Stimulated activated CD4-positive, alpha-beta T cell treated with anti-CD3 and anti-CD28 coated beads, Interleukin-2, amount 100 ng/mL, for 48 hours (primary cell): ENCODE measurements at places on chromosomes 4 and X.
A peak's percentile ranks its signal among the peaks of the same experiment; 100 is the strongest.

DNA sequence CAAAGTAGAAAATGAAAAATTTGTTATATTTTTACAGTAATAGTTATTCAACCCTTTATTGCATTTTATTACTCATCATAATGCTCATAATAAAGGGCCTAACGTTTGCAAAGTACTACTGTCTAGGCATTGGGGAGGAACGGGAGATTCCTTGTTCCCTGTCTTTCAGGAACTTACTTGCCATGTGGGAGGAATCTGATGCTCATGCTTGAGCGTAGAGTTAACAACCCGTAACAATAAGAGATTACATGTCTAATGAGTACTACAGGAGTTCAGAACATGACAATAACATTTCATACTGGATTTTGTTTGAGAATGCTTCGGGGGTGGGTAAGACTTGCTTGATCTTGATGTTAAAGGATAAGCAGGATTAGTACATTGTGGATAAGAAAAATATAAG lies 2.9 kb downstream of the CCSER1 start:
- no peak for DNase-seq

DNA sequence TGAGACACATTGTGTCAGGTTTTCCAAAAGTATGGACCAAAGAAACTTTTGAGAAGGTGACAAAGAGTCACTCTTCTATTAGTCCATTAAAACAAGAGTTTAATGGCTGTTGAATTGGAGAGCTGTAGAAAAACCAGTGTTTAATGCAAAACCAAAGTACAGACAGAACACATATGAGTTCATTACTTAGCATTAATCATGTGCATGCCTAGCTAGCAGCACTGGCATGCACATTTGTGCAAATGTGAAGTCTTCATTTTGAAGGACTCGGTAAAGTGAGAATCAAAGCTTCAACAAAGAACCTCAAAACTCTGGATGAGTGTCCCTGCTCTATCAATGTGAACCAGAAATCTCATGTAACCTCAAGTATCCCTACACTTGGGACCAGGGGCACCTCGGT lies 256.3 kb upstream of the PPARGC1A start:
- DNase-seq, result no peak

DNA sequence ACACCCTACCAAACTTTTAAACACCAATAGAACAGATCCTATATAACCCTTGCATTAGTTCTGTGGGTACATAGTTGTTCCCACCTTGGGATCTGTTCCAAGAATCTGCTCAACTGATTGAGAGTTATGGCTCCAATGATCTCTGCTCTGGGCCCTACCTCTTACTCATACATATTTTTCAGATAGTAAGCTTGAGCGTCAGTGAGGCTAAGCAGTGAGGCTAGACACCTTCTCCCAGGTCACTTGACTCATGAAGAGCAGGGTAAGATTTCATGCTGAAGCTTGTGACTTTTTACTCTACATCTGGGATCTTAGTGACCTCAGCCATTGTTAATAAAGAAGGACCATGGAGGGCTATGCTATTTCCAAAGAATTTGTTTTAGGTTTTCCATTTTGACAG lies 23.1 kb upstream of the TNIP3 start:
- no peak for DNase-seq

- no peak for DNase-seq
These were observed 99.6 kb downstream of the CEP135 start for GRCh38 chr4:56048383-56048701.

DNA sequence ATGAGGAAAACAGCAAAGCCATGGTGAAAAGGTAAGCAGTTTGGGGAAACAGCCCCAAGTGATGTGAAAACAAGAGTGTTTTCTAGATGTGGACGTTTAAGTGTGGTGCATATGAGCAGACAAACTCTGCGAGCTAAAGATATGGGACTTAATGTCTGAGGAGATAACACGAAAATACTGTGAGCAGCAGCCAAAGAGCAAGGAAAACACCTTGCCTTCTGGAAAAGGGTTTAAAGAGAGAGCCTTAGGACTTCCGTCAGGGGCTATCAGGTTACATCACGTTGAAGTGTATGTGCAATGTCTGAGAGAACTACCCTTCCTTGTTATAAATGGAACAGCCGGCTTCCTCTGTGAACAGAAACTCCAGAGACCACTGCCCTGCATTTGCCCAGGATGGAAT lies 54.2 kb downstream of the LEF1 start:
- DNase-seq, result no peak

DNA sequence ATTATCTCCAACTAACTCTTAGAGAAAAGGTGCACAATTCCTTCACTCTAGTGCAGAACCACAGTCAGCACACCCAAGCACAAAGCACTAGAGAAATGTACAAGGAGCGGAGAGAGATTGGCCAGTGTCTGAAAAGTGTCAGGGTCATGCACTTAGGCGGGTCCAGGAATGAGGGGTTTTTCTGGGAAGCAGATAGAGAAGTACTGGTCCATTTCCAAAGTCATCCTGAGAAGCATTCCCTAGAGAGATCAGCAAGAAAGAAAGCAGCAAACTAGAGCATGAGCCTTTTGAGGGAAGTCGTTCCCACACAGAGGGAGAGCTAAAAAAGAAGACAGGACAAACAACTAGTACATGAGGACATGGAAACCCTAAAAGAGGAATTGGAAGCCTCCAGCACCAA lies 168.1 kb upstream of the MAP3K15 start:
- no peak for DNase-seq

GRCh38 chr4:127648061-127648460 lies 15.3 kb downstream of the INTU start:
- DNase-seq, result no peak

DNA sequence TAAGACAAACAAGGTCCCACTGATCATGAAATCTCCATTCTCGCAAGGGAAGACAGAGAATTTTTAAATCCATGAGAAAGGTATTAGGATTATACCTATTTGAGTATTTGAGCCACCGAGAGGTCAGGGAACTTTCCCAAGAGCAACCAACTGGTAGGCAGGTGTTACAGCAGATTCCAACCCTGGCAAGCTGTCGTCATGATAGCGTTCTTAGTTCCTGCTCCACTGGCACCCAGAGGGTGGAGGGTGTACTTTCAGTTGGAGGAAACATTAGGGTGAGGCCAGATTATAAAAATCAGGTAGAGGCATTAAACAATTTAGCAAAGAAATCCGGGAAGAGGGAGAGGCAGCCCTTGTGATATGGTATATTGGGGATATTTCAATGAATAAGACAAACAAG lies 23.3 kb downstream of the COQ2 start:
- DNase-seq, result no peak

- no peak for DNase-seq
These were observed 407.0 kb downstream of the KLHL4 start for GRCh38 chrX:87924619-87925018.

- DNase-seq, result no peak
These were observed 4.7 kb downstream of the FAM149A start for GRCh38 chr4:186109245-186109644.

- no peak for DNase-seq
These were observed 25.6 kb upstream of the MSANTD1 start for GRCh38 chr4:3223346-3223745.

GRCh38 chr4:123452616-123453015 lies 56.0 kb downstream of the SPRY1 start:
- DNase-seq, result no peak

DNA sequence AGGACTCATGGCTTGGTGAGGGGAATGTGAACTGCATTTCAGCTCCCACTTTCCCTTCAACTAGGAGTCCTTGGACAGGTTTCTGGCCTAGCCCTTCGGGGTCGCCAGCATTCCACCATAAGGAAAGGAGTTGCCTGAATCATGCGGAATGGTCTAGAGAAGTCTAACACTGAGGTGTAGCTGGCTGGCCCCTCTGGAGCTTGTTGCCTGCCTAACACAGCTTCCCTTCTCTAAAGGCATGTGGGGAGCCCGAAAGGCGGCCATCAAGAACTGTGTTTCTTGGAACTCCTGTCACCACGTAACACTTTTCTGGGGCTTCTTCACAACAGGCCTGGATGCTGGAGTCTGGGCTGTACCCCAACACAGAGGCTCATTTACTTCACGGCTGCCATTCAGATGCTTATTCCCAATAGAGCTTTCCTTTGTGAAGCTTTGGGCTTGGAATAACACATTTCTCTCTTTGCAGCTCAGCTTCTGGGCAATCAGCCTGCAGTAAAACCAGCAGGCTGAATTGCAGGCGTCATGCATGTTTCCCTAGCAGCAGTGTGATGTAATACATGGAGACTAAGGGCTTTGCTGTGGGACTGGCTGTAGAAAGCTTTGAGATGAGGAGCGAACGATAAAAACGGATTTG lies 5.4 kb downstream of the GABRQ start:
- no peak for DNase-seq

- DNase-seq, result peak; percentile 58
These were observed at the start of gene GPRASP3 for GRCh38 chrX:102720237-102721168. GPRASP3 (plus strand) TSS chrX:102720743; CDS start chrX:102748996, 28,253 bp downstream.
